GDM1 (cell line): ENCODE measurements at places on chromosomes 1 and 21.

DNA sequence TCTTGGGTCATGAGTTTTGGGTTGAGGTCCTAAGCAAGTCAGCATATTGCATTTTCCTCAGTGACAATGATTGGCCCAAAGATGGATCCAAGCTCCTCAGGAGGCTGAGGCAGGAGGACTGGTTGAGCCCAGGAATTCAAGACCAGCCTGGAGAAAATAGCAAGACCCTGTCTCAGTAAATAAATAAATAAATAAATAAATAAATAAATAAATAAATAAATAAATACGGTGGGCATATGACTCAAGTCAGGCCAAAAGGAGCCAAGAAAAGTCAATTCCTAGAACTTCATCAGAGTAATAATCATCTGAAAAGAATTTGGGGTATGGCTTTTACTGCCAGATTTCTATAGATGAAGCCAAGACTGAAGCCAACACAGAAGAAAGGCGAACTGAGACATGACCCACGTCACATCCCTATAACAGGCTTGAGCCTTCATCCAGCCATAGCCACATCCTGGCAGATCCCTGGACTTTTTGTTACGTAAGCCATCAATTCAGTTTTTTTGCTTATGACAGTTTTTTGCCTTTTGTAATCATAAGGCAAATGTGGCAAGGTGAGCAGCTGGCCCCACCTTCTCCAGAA lies 88.5 kb upstream of the NFASC start:
- DNase-seq: no peak

DNA sequence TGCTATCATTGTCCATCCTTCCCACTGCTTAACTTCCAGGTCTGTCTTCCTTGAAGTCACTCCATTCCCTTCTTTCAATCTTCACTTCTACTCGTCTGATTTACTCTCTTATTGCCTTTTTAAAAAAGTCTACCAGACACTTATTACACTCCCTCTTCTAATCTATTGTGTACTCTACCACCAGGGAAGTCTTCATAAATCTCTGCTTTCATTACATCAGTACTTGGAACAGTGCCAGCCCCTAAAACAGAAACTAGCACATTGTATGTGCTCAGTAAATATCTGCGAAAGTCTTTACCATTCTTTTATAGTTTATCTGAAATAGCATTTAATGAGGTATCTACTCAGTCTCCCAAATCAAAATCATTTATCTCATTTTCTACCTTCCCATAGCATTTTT lies 236.4 kb downstream of the USH2A start:
- no peak for DNase-seq

- DNase-seq: no peak
These were observed at the start of gene HYI for GRCh38 chr1:43453442-43454269. TSS of gene HYI (minus strand) at chr1:43453931. CDS start at chr1:43453793, 138 bp downstream.

GRCh38 chr1:202291001-202291400 lies 50.7 kb downstream of the UBE2T start:
- DNase-seq: no peak

GRCh38 chr1:215731699-215732098 lies 164.6 kb downstream of the KCTD3 start:
- DNase-seq: no peak

DNA sequence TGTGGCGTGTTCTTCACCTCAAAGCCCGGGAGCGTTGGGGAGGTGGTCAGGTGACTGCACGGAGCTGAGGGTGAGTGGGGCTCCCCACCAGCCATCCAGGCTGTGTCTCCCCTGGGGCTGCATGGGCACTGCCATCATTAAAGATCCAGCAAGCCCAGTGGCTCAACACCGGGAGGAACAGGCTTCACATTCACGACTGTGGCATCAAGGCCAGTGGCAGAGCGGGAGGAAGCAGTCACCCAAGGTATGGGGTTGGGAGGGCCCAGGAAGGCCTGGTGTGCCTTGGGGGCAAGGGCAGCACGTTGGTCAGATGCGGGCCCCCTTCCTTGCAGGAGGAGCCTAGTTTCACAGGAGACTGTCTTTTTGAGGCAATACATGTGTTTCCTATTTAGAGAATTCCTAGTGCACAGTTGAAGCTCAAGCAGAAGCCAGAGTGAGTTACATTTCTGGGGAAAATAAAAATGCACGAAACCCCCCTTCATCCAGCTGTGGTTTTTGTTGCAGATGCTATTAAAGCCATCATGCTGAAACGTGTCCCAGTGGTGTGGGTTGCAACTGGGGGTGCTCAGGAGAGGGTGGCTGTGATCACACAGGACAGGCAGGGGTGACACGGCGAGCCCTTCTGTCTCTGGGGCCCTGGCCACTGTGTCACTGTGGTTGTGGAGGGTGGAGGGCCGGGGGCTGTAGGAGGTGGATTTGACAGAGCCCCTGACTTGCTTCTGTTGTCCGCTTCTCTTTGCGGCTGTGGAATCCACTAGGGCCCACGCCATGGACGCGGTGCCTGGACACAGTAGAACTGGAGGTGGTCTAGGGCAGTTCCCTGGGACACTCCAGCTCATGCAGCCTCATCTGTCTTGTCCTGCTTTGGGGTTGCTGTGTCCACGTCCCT lies 34.1 kb downstream of the SNAP47 start:
- DNase-seq: no peak

DNA sequence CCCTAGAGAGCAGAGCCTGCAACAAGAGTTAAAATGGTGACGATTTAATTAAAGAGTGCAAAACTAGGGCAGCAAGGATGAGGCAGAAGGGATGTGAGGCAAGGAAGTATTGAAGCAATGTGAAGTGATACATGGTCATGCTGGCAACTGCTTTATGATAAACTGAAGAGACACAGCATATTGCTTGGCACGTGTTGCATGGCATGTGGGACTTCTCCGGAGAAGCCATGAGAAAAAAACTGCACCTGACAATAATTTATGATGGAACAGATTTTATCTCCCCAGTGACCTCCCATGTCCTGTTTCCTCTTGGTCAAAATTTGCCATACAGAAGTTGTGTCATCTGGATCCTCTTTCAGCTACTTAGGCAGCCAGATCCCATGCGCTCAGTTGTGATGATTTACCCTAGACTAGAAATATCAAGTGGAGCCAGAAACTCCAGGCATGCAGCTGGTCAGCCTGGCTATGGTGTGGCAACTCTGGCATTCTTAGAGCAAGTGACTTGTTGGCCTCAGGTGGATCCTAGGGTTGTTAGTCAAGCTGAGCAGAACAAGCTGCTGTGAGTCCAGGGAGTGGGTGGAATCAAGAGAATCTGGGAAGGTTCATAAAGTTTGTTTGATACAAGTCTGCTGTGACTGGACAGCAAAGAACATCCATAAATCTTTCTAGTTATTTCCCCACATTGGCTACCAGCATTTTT lies 611.4 kb upstream of the USP24 start:
- no peak for DNase-seq

DNA sequence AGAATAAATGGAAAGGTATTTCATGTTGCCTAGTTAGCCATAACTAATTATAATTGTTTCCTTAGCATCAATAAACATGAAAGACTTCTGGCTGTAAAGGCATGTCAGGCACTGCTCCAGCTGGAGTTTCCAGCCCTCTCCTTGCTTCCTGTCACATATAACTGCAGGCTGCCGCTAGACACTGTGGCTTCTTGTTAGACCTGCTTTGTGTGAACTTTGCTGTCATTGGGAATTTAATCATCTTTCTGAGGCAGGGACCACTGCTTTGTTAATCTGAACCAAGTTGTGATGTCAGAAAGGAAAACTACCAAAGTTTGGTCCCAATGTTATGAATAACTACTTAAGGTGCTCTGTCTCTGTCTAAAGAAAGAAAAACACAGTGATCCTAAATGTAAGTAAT lies 90.3 kb upstream of the DUSP10 start:
- no peak for DNase-seq

- no peak for DNase-seq
These were observed at the start of gene LCE3A for GRCh38 chr1:152622803-152623202. TSS of gene LCE3A (minus strand) at chr1:152623103. CDS start at chr1:152623103, 0 bp downstream.

DNA sequence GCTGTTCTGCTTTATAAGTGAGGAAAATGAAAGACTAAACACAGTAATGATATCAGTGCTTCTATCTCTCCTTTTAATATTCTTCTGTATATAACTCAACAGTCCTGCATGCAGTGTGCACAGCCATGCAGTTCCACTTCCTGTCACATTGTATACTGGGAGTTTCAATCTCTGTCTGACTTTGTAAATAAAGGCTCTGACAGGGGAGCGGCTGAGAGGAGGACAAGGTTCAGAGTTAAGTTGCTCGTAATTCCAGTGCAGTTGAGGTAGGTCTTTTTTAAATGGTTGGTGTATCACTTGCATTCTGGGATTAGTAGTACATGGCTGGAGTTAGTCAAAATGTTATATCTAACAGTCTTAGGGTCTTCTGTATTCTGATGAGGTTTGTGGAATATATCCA lies 264.5 kb downstream of the OLFM3 start:
- no peak for DNase-seq

DNA sequence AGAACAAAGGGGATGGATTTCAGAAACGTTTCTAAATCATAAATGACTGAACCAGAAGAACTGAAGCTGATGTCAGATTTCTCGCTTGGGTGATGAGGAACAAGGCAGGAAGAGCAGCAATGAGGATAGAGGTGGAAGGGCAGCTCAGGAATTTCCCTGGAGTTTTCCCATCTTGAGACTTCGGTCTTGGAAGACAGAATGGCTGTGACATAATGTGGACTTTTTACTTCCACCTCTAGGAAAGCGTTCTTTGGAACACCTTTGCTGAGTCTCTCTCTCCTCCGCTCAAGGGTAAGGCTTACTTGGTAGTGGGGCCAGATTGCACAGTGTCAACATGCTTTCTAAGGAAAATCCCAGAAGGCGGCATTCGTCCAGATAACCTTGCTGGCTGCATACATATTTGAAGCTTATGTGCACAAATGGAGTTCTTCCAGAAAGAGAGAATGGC lies 36.6 kb downstream of the DEGS1 start:
- DNase-seq: no peak

GRCh38 chr1:36083635-36084496 lies at the start of gene TEKT2:
TSS of gene TEKT2 (plus strand) at chr1:36084094. CDS start at chr1:36084922, 828 bp downstream.
- DNase-seq: no peak

DNA sequence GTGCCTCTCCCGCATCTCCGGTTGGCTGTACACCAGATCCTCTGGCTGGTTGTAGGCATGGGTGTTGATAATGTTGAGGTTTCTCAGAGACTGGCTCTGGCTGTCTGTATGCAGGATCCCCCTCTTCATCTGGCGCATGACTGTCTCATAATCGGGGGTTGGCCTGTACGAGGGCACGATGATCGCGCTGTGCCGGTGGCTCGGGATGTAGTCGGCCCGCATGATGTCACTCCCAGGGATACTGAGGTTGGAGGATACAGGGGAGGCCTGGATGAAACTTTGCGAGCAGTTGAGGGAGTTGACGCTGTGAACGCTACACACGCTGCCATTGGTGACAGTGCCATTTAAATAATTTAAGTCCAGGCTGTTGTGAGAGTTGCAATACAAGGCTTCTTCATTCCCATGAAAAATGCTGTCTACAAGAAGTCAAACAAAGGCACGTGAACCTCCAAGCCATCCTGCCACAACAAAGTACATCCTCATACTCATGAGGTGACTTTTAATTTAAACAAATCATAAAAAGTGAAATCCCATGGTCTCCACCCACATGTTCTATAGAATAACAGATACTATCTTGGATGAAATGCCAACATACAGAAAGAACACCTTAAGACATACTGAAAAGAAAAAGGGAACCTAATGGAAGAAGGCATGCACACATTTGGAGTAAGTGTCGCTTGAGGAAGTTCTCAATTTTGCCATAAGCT lies 103.6 kb downstream of the SMYD2 start:
- DNase-seq: no peak

- no peak for DNase-seq
These were observed at the start of gene RYR2 for GRCh38 chr1:237041795-237042525. TSS of gene RYR2 (plus strand) at chr1:237042184. CDS start at chr1:237042522, 338 bp downstream.

GRCh38 chr1:234327577-234328164 lies 45.6 kb upstream of the COA6 start:
- no peak for DNase-seq

DNA sequence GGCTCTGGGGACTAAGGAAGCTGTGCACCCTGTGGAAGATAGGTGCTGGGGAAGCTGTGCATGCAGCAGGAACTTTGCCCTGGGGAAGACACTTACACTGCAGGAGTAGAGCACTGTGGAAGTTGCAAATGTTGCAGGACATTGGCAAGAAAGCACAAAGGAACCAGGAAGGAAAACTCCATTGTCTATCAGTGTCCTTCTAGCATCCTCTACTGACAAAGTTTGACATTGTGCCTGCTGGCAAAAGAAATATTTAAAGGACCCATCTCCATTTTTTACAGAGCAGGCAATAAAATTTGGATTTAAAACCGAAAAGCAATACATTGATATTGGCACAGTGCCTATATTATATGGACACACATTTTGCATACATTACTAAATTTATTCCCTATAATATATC lies 394.1 kb downstream of the PBX1 start:
- DNase-seq: no peak

GRCh38 chr1:54553602-54554313 lies 5.7 kb downstream of the ACOT11 start:
- DNase-seq: no peak

- peak; percentile 75 for DNase-seq
These were observed 354.1 kb downstream of the SMYD3 start for GRCh38 chr1:246152986-246153431.

- DNase-seq: no peak
These were observed 5.8 kb downstream of the ATP5PO start for GRCh38 chr21:33909756-33910155.

- peak; percentile 67 for DNase-seq
These were observed 1.1 kb upstream of the MARCKSL1 start for GRCh38 chr1:32336963-32337675.

GRCh38 chr1:231918239-231919015 lies 291.8 kb downstream of the DISC1 start:
- DNase-seq: no peak

- DNase-seq: no peak
These were observed 132.2 kb downstream of the CLIC6 start for GRCh38 chr21:34800797-34801518.

DNA sequence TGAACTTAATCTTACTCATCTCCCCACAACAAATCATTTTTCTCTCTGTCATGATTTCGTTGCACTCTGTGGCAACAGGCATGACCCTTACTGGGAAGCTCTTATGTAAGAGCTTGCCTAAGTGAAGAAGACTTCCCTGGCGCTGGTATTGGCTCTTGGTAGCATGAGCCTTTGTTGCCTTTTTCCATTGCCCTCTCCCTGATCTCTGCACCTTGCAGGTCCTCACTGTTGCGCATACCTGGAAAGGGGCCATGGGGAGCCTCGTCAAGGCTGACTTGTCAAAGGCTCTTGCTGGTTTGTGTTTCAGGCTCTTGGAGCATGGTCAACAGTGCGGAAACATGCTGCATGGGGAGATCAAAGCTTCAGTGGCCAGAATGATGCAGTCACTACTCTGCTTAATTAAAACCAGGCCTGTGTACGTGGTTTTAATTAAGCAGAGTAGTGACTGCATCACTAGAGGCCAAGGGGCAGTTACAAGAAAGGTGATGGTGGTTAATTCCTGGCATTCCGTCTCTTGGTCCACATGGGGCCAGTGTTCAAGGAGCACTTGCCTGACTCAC lies 141.3 kb downstream of the SPATA46 start:
- no peak for DNase-seq
